Hindlimb muscle (tissue), 1 donor: ENCODE measurements at places on chromosomes 3 and 15. TPM values are rescaled to one million over a fixed set of nuclear protein-coding genes. Genes with fewer than 3 reads are reported as not detected.

DNA sequence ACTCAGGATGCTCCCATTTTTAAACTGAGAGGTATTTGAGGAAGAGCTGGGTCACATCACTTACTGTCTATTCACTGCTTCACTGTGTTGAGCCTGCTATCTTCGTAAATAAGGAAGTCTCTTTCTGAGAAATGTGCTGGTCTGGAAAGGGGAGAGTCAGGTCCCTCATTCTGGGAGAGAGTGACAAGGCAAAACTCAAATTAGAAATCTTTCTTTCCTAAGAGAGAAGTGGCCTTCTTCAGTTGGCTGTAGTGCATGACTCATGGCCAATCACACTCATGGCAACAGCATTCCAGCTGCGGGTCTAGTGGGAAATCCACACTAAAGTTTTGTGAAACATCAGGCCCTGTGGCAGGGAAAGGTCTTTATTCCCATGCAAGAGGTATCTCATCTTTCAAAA lies 11.5 kb upstream of the TIMP4 start:
- no peak for DNase-seq

- no peak for DNase-seq
These were observed 25.8 kb upstream of the PLA2G4E start for GRCh38 chr15:42046597-42046996.

DNA sequence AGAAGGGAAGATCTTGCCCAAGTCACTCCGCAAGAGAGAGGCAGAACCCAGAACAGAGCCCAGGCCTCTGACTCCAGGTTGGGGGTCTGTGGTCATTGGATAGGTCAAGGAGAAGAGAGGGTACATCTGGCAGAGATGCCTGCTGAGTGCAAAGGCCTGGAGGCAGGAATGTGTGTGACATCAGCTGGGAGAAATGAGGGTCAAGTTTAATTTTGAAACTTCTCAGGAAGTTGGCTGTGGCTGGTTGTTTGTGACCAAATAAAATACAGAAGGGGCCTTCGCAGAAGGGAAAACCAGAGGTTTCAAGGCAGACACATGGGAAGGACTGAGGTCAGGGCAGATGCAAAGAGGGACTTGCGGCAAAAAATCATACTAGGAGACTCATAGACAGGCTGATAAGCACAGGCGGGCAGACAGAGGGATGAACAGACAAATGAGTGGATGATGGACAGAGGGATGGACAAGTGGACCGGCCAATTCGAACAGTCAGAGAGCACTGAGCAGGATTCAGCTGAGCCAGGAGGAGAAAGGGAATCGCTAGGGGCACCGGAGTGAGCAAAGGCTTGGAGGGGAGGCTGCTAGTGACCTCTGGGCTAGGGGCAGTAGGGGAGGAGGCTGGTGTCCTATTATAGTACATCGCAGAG lies 28.8 kb upstream of the CACNA2D2 start:
- DNase-seq: no peak

GRCh38 chr3:52451237-52452083 lies 2.4 kb downstream of the TNNC1 start:
- DNase-seq: no peak

DNA sequence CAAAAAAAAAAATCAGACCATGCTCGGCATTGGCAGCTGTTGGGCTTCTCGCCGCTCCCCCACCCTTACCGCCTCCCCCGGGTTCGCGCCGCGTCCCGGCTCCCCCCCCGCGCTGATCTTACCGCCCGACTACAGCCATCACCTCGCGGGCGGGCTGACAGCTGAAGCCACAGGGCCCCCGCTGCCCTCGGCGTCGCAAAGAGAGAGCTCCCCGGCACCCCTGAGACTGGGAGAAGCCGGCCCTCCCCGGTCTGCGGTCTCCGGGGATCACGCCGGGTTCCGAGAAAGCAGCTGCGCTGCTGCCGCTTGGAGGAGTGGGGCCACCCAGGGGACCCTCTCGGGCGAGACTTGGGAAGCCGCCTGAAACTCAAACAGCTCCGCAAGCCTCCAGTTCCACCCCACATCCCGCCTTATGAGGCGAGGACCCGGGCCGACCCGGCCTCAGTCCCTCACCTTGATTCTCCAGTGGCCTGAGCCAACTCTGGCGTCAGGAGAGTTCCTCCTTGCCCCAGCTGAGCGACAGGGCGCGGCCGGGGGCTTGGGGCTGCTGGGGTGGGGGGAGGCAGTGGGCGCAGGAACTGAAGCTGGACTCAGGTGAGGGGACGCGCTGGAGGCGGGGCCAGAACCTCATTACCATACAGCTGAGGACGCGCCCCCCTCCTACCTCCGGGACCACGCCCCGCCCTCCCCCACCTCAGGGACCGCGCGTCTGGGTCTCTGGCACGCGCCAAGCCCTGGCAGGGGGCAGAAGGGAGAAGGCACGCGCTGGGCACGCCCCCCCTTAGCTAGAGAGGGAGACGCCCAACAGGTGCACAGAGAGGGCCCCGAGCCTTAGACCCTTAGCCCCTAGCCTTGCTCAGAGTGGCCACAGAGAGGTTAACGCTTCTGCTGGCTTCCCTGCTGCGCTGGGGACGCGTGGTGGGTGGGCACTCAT lies 1.0 kb upstream of the DLL4 start:
- DNase-seq: no peak

DNA sequence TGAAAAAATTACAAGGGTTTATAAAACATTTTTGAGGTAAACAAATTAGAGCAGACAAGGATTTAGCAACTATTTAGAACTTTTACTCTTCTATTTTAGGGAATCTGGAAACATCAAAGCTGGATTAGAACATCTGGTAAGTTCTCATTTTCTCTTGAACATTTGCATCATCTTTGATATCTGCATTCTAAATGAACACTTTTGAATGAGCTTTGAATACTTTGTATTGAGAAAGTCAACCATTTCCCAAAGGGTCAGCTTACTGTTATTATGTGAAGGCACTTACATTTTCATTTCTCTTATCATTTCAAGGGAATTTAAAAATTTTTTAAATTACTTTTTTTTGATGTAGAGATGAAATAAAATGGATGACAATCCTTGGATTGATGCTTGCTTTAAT lies 188.1 kb downstream of the RSRC1 start:
- no peak for DNase-seq

- DNase-seq: no peak
These were observed 117.6 kb upstream of the CHMP2B start for GRCh38 chr3:87109465-87109864.

- no peak for DNase-seq
These were observed 1141.0 kb downstream of the IGSF11 start for GRCh38 chr3:117893638-117894037.

DNA sequence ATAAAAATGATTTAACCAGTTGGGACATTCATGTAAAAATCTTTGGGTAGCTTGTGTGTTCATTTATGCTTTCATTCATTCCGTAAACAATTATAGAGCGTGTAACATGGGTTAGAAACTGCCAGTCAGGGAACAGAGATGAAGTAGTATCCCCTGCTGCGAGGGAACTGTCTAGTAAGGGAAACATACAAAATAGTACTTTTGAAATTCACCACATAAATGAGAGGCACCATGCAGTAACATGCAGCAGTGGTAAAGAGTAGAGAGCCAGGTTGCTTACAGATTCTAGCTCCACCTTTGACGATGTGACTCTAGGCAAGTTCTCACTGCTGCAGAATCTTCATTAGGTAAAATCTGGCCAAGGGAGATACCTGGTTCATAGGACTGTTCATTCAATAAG lies 938 bp downstream of the DZIP3 start:
- no peak for DNase-seq

DNA sequence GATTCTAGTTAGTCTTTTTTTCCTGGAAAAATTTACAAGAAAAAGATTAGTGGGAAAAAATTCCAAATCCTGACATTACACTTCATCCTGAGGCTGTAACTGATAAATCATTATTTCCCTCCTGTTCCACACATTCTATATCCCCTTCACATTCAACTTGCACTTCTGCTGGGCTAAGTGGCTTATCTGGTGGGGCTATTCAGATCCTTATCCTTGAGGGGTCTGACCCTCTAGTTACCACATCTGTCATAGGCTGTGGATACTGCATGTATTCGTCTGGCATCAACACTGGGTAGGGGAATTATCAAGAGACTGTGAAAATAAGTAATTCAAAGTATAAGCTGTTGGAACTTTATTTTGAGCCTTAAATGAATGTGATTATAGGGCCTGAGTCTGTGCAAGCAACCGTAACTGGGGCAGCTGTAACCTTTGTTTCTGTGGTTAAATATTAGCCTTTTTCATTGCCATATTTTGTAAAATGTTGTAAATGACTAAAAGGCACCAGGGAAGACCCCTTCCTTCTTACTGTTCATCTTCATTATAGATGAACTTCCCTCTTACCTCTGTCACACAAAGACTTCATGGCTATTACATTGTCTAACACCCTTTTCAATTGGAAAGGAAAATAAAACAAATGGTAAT lies 28.0 kb upstream of the TEX9 start:
- no peak for DNase-seq

GRCh38 chr15:30859091-30859874 lies 44.4 kb upstream of the FAN1 start:
- DNase-seq: peak; percentile 3

DNA sequence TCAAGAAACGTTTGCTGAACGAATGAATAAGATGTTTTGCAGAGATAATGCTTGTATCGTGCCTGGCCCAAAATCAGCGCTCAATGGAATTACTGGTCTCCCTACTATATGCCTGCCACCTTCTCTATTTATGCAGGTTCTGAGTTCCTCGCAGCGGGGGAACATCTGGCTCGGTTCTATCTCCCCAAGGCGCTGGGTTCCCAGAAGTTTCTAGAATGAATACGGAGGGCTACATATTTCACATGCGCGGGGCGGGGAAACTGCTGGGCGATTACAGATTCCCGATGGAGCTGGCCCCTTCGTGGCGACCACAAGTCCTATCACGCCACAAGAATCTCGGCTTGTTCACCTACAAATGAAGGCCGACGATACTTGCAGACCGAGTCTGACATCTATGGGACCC lies 411 bp upstream of the EIF2B5 start:
- peak; percentile 26 for DNase-seq

GRCh38 chr3:34832865-34833508 lies 806.3 kb upstream of the ARPP21 start:
- no peak for DNase-seq

DNA sequence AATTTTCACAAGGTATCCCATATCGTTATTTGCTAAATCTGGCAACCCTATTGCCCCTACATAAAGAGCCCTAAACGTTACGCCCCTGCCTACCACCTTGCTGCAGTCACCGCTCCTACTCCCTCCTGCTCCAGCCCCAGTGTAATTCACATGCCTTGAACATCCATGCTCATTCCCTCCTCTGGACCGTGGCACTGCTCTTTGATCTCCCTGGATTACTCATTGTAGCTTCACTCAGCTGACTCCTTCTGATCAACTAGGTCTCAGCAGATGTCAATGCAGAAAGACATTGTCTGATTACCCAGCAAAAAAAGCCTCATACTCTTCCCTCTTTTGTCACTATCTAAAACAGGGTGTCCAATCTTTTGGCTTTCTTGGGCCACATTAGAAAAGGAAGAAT lies 40.7 kb upstream of the KBTBD8 start:
- DNase-seq: no peak

DNA sequence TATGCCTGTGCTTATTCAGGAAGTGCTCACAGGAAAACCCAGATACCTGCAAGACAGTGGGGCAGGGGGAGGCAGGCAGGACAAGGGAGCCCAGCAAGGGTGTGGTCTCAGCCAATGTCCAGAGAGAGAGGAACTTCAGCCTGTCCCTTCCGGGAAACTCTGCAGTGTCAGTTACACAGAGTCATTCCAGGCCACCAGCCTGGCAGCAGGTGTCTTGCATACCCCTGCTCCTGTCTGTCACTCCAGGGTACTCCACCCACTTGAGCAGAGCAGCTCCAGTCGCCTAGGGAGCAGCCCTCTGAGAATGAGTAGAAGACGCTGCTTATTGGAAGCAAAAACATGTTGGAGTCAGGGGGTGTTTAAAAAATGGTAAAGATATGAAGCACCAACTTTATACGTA lies 431.2 kb upstream of the RGMA start:
- peak; percentile 35 for DNase-seq

DNA sequence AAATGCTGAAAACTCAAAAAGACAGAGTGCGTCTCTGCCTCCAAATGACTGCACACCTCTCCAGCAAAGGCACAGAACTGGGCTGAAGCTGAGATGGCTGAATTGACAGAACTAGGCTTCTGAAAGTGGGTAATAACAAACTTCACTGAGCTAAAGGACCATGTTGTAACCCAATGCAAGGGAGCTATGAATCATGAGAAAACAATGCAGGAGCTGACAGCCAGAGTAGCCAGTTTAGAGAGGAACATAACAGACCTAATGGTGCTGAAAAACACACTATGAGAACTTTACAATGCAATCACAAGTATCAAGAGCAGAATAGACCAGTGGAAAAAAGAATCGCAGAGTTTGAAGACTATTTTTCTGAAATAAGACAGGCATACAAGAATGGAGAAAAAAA lies 10.1 kb upstream of the AVEN start:
- no peak for DNase-seq

APBA2 gene
- polyA plus RNA-seq: 4.4 TPM

SERINC4 gene
- 0.90 TPM for polyA plus RNA-seq

CA12 gene
- polyA plus RNA-seq: 0.83 TPM

FGD5 gene
- polyA plus RNA-seq: 20.1 TPM

GOLGA8R gene
- polyA plus RNA-seq: 8.3 TPM

LRRC2 gene
- polyA plus RNA-seq: 5.9 TPM
